GF-D8 (cell line): ENCODE measurements at places on chromosomes 7 and 10.

GRCh38 chr7:92039900-92040299, 94.4 kb downstream of the CYP51A1 start:
- DNase-seq, result no peak

GRCh38 chr10:7541137-7542087, 125.4 kb downstream of the ITIH5 start:
- DNase-seq, result no peak

- DNase-seq, result no peak
These were observed 146.0 kb downstream of the PDE1C start for GRCh38 chr7:31924251-31924650.

DNA sequence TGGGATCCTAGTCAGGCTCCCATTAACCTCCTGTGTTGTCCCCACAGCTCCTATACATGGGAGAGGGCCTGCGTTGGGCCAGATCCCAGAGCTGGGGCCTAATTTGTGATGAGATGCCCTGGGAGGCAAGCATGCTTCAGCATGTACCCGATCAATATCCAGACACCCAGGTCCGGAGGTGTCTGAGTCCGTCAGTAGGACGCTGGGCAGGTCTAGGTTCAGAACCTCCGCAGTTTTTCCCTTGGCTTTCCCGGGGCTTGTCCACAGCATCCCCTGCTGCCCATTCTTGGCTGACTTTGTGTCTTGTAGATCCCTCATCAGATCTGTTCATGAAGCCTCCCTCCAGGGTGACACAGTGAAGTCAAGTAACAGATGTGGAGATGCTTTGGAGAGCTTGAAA, 32.7 kb upstream of the RBAK start:
- DNase-seq, result no peak

DNA sequence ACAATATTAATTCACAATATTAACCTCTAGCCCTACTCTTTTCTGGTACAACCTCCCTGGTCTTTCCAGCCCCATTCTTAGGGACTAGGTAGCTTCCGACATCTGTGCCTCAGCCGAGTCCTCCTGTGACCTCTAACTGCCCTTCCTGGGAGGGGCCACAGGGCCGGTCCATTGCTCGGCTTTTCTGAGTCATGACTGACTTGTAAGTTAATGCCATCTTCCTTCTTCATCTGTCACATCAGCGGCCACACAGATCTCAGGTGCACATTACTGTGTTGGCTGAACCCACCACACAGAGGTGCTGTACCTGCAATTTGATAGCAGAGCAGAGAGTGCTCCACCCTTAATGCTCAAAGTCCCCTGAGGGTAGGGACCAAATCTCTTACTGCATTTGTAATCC, 4.1 kb upstream of the CPA4 start:
- DNase-seq, result no peak

- DNase-seq, result no peak
These were observed 117.9 kb upstream of the MACROH2A2 start for GRCh38 chr10:69934768-69935167.

DNA sequence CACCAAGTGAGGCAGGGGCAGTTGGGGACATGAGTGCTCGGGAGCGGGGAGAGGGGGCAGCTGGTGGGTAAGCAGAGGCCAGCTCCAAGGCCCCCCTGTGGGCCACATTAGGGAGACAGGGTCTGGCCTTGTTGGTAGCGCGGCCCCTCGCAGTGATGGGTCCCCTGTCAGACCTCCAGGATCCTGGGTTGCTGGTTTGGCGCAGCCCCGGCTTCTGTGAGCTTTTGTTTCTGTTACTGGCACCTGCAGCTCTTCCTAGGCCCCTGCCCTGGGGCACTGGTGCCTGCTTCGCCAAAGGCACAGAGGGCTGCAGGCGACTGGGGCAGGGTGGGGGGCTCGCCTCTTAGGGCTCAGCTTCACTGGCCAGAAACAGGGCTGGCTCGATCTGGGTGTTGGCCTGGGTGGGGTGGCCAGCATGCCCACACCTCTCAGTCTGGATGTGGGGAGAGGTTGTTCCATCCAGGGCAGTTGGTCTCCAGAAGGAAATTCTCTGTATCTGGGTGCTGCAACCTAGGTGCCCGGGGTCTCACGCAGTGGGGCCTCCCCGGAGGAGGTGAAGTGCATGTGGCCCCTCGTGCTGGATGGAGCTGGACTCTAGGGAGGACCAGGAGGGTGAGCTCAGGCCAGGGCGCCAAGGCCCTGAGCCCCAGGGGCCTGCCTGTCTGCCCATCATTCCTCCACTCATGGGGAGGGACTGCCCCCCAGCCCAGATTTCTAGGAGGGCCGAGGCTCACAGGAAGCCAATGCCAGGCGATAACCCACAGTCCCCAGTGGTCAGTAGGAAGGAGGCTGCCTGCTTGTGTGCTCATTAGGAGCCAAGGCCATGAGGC, 138.6 kb downstream of the LHPP start:
- DNase-seq, result no peak

GRCh38 chr10:78750418-78750817, 318.3 kb upstream of the ZMIZ1 start:
- DNase-seq, result no peak

DNA sequence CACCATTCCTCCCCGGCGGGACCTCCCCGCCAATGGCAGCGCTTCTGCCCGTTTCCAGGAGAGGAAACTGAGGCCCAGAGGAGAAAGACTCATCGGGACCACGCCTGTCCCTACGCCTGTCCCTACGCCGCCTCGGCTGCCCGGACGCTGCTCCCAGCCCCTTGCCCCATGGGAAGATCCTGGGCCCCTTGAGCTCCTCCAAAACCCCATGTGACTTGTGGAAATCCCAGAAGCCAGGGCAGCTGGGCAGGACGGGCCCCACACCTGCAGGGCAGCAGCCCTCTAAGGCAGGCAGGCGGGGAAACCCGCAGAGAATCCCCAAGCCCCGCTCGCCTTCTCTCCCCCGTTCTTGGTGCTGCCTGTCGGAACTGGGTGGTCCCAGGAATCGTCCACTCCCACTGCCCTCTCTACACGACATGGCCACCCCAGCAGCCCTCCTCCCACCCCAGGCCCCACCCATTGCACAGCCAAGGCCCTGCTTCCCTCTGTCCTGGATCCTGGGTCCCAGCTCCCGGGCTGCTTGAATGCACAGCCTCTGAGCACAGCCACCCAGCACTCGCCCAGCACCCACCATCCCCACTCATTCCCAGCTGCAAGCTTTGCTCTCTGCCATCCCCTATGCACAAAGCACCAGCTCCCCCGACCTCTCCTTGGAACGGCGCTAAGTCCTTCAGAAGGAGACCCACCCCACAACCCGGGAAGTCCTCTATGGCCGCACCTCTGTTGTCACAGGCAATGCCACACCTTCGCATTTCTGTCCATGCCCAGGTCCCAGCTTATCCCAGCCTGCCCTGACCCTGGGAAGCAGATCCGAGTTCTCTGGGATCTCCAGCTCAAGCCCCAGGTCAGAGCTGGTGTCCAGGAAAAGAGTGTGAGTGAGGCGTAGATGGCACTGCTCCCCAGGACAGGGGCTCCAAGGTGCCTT, 50.6 kb downstream of the SLC29A4 start:
- no peak for DNase-seq

DNA sequence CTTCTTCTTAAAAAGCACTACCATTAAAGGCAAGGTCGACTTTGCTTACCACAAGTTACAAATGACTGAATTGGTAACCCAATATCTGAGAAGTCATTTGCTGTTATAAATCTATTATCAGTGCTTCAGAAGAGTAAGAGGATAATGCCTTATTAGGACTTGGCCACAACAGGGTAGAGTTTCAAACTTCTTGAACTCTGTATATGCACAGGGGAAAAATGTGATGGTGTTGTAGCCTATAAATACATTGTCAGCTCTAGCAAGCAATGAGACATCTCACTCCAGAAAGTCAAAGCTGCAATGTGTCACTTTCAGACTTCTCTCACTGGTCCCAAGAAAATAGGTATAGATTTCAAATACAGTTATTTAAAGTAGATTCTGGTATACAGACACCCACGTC, 9.3 kb downstream of the TFEC start:
- no peak for DNase-seq

GRCh38 chr7:123070702-123071286, 75.3 kb upstream of the TAS2R16 start:
- peak; percentile 6 for DNase-seq

DNA sequence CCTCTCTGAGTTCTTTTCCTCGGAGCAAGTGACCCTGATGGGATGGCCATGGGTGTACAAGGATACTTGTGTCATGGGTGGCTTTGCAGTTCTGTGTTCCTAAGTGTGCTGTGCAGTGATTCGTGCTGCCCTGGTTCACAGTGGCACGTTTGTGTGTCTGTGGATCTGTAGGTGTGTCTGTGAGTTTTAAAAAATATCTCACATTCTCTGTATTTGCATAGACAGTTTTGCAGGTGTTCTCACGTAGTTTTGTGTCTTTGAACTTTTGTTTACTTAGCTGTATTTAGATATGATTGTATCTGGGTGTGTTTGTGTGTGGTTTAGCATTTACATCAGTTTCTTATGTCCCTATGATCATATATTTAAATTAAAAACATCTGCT, 3.7 kb downstream of the ZNF775 start:
- DNase-seq, result no peak

- DNase-seq, result no peak
These were observed 644 bp downstream of the BUD23 start for GRCh38 chr7:73683788-73684693.

- DNase-seq, result no peak
These were observed 53.1 kb downstream of the TEX36 start for GRCh38 chr10:125629758-125630376.

DNA sequence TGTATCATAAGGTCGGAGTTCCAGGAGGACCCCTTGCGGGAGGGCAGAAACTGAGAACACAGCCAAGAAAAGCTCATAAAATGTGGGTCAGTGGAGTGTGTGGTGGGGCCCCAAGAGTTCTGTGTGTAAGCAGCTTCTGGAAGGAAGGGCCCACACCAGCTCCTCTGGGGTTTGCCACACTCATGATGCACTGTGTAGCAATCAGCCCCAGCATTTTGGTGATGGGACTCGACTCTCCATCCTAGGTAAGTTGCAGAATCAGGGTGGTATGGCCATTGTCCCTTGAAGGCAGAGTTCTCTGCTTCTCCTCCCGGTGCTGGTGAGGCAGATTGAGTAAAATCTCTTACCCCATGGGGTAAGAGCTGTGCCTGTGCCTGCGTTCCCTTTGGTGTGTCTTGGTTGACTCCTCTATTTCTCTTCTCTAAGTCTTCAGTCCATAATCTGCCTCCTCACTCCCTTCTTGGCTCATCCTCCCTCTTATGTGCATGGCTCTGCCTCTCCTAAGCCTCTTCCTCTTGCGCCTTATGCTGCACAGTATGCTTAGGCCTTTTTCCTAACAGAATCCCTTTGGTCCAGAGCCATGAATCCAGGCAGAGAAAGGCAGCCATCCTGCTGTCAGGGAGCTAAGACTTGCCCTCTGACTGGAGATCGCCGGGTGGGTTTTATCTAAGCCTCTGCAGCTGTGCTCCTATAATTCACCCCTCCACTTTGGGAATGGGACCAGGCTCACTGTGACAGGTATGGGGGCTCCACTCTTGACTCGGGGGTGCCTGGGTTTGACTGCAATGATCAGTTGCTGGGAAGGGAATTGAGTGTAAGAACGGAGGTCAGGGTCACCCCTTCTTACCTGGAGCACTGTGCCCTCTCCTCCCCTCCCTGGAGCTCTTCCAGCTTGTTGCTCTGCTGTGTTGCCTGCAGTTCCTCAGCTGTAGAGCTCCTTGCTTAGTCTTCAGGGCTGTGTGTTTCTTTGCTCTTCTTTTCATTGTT, 17.8 kb downstream of the PRSS2 start:
- DNase-seq, result no peak

DNA sequence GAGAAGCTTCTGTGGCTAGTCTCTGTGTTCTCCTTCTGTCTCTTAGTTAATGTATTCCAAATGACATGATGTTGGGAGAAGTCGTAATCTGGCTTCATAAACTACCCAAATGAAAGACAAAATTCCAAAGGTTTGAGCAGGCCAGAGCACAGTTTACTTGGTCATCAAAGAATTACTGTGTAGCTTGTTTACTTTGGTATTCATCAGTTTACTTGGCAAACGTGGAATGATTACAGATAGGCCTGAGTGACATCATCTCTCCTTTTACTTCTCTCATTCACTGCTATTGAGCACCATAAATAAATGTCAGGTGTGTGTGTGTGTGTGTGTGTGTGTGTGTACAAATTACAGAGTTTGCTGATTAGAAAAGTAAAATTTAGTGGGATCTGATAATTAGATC, 327.3 kb downstream of the PHTF2 start:
- DNase-seq, result no peak

DNA sequence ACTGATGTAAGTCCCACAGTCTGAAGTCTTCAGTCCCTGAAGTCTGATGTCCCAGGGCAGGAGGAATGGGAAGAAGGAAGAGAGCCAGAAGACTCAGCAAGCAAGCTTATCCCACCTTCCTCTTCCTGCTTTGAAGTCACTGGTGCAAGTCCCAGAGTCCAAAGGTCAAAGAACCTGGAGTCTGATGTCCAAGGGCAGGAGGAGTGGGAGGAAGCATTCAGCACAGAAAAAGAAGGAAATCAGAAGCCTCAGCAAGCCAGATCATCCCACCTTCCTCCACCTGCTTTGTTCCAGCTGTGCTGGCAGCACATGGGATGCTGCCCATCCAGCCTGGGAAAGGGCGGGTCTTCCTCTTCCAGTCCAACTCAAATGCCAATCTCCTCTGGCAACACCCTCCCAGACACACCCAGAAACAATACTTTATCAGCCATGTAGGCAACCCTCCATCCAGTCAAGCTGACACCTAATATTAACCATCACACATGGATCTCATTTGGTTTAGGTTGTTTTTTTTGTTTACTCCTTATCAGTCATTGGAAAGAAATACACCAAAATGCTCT, 50.9 kb downstream of the ADAM12 start:
- no peak for DNase-seq

DNA sequence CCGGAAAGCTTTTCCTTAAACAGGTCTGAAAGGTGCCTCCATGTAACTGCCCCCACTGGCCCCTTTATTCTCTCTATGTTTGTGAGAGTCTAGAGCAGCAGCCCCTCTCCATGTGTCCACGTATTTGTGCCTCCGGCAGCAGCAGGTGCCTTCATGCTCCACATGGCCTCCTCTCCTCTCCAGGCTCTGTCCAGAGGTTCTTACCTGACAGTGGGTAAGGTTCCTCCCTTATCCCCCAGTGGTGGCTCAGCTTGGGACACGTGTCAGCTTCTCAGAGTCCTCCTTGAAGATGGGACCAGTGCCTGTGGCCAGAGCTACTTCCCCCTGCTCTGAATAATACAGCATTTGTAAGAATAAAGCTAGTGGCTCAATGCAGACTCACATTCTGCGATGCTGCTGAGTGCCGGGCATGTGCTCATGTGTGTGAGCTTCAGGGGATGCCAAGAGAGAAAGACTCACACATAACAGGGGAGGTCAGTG, 7.9 kb downstream of the CALML3 start:
- no peak for DNase-seq
